ENCODE measurements at places on chromosomes 3 and 15.
A peak's percentile ranks its signal among the peaks of the same experiment; 100 is the strongest.

DNA sequence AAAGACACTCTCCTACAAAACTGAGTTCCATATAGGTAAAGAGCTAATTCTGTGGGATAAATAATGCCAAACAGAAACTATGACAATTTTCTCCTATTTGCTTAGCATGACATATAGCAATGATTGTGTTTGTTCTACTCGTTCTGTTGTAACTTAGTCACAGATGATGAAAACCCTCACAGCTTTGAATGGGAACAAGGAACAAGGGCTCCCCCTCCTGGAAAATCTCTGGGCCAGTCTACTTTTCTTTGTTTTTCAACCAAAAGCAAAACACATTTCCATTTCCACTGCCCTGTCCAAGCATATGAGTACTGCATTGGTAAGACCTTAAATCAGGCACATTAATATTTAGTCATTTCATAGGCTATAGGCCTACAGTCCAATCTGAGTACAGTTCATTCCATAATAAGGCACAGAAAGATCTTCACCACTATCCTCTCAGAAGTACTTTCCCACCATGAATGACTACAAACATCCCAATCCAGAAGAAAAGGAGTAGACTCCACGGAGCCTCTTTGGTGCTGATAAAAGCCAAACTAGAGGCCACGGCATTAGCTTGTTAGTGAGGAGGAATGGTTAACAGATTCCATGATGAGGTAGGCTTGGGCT is 67.1 kb downstream of the ATP8B4 start:
- peak; percentile 32 for DNase-seq
- no peaks in the 10 kb centered on the region for H3K36me3 ChIP-seq
- no peaks in the 10 kb centered on the region for H3K4me1 ChIP-seq

GRCh38 chr15:88400591-88401250 is 66.5 kb downstream of the MRPL46 start:
- H3K27me3 ChIP-seq: no peaks in the 10 kb centered on the region
- H3K4me3 ChIP-seq: no peak overlapping the region
- peaks cover 2% of the 10 kb centered on the region for H3K4me1 ChIP-seq
- no peaks in the 10 kb centered on the region for H3K36me3 ChIP-seq

- H3K4me3 ChIP-seq: no peak overlapping the region
- H3K27ac ChIP-seq: no peak overlapping the region
- H3K27me3 ChIP-seq: no peaks in the 10 kb centered on the region
- peak; percentile 1 for DNase-seq
- H3K36me3 ChIP-seq: peaks cover 3% of the 10 kb centered on the region
Measured at GRCh38 chr15:29704950-29705597, 117.2 kb downstream of the TJP1 start.

DNA sequence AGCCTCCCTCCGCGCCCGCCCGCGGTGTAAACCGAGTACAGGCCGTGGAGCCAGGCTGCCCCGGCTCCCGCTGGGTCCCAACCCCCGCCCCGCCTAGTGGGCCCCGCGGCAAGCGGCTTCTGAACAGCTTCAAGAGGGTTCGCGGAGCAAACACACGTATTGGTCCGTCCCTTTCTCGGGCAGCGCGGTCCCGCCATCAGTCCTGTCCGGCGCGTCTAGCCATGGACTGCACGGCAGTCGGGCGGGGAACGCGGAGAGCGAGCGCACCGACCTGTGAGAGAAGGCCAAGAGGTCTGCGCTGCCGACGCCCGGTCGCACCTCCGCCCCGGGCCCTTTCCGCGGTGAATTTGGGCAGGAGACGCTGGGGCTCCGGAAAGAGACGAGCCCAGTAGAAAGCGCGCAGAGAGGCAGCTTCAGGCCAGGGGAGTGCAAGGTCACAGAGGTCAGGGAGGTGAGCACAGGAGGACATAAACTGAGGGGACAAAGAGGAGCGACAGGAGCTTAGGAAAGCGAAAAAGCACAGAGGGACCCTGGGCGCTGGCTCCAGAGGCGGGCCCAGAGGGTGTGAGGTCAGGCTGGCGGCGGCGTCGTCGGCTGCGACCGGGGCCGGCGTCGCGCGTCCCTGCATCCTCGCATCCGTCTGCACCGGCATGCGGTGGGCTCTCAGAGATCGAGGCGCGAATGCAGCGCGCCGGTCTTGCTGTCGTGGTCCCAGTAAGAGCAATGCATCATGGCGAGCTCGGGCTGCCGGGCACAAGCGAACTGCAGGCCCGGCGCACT is 1.8 kb downstream of the FOXL2 start:
- H3K4me3 ChIP-seq: no peak overlapping the region
- H3K4me1 ChIP-seq: peaks cover 8% of the 10 kb centered on the region

- no peak overlapping the region for H3K27ac ChIP-seq
- no peaks in the 10 kb centered on the region for H3K4me1 ChIP-seq
- H3K27me3 ChIP-seq: no peaks in the 10 kb centered on the region
- no peaks in the 10 kb centered on the region for H3K36me3 ChIP-seq
- no peak for DNase-seq
- H3K4me3 ChIP-seq: no peak overlapping the region
Measured at GRCh38 chr15:59335207-59335786, 37.4 kb downstream of the MYO1E start.

- H3K4me3 ChIP-seq: no peak overlapping the region
- H3K27me3 ChIP-seq: no peaks in the 10 kb centered on the region
- H3K36me3 ChIP-seq: no peaks in the 10 kb centered on the region
- no peaks in the 10 kb centered on the region for H3K4me1 ChIP-seq
- no peak for DNase-seq
Measured at GRCh38 chr15:51731549-51732267, 5.7 kb downstream of the LYSMD2 start.

GRCh38 chr15:22795206-22796063 is 9.0 kb downstream of the NIPA1 start:
- DNase-seq: no peak
- no peak overlapping the region for H3K4me3 ChIP-seq
- H3K4me1 ChIP-seq: no peaks in the 10 kb centered on the region
- H3K27me3 ChIP-seq: no peaks in the 10 kb centered on the region
- H3K36me3 ChIP-seq: no peaks in the 10 kb centered on the region
- no peak overlapping the region for H3K27ac ChIP-seq

Measured in prostate gland (tissue), 2 donors.